NCI-H1436 (cell line): ENCODE measurements at places on chromosomes 5 and 9.

DNA sequence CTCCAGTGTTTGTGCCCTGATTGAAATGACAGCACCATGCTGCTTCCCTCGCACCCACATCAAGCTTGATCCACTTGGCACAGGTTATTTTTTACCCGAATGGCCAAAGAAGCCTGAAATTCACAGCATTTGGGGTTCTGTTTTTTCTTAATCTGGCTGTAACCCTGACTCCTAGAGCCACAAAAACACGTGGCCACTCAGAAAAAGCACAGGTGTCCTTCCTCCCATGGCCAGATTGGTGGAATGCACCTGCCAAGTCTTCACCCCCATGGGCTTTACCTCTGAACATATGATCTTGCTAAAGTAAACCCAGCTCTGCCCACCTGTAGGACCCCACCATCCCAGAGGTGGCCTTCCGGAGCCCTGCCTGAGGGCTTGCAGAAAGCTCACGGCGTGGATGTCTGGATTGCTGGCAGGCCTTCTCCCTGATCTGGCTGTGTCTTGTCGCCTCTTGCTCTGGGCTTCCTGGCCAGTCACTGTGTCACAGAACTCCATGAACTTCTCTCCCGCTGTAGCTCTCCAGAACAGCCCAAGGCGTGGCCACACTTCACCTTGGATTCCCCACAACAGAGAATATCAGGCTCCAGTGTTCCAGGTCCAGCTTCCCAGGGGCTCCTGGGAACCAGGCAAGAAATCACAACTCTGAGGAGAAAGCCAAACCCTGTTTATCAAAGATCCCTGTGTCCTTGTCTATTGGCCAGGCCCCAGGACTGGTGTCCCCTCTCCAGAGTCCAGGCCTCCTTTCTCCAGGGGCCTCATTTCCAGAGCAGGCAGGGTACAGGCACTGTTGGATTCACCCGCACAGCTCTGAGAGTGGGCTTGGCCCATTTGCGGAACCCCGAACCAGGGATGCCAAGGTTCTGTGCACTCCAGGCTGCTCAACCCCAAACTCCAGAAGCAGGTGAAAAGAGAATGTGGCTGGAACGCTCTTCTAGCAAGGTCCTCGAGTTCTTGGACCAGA lies 272.5 kb downstream of the SYK start:
- DNase-seq: no peak

DNA sequence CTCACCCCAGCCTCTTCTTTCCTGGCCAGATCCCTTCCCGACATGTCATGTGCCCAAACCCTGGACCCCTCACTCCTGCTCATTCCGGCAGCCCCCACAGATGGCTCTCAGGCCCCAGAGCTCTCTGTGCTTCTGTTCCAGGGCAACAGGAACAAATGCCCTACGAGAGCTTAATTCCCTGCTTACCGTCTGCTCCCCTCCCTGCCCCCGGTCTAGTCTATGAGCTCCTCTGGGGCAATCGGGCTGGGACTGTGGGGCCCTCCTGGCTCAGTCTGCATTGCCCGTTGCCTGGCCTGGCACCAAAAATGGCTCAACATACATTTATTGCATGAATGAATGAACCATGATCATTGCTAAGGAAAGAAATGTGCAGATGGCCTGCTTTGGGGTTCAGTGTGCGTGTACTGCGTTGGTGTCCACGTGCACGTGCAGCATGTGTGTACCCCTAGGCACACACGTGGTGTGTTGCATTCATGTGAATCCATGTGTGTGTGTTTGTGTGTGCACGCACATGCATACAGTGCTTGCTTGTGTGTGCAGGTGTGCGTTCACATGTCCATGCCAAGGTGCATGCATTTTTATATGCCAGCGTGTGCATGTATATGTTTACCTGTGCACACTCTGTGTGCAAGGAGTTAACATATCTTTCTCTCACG lies 201.2 kb upstream of the IER5L start:
- DNase-seq: no peak

- DNase-seq: no peak
These were observed 706.0 kb upstream of the GRAMD2B start for GRCh38 chr5:125717209-125717608.

DNA sequence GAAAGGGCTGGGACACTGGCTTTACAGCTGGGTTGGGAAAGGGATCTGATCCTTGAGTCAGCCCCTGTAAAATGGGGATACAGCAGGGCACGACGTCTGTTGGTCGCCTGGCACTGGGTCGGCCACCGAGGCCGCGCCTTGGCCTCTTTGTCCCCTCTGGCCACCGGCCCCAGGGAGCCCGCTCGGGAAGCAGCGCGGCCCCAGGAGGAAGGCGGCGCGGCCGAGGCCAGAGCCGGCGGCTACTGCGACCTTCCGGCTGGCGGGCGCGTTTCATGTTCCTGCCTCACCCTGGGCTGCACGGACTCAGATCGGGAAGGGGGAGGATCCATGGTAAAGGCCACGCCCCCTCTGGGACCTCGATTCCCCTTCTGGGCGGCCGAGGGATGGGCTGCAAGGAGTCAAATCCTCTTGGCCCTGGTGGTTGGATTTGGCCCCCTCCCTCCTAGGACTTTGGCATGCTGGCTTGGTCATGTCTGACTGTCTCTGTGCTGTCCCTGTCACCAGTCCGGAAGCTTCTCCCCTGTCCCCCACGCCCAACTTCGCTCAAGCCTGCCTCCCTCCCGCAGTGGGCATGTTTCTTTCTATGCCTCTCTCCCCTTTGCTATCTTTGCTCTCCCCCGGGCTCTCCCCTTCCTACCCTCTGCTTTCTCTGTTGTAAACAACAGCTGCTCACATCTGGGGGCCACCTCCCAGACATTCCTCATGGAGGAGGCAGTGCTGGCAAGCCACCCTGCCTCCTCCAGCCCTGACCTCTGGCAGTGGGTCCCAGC lies 25.8 kb downstream of the FPGS start:
- peak; percentile 45 for DNase-seq

GRCh38 chr5:139404484-139404840 lies 573 bp upstream of the SPATA24 start:
- no peak for DNase-seq
